Thyroid gland (tissue), 4 donors: ENCODE measurements at places on chromosomes 1 and 21.
A peak's percentile ranks its signal among the peaks of the same experiment; 100 is the strongest.

DNA sequence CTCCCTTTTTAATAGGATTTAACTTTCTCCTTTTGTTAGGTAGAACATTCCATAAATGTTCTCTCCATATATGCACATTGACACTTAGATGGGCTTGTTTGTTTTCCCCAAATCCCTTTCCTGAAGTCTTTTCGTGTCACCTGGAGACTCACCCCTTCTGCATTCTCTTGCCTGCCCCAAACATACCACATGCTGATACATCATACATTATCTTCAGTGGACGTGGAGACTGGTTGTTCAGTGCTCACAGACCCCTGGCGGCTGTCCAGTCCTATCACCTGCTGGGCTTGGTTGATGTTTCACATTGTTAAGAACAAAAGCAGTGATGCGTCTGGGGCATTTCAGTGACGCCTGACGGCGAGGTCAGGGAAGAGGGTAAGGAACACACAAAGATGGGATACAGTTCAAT is 22.2 kb downstream of the FMOD start:
- peak; percentile 89 for DNase-seq

- DNase-seq: peak; percentile 82
These were observed 245.2 kb downstream of the TRABD2B start for GRCh38 chr1:47751996-47752451.

DNA sequence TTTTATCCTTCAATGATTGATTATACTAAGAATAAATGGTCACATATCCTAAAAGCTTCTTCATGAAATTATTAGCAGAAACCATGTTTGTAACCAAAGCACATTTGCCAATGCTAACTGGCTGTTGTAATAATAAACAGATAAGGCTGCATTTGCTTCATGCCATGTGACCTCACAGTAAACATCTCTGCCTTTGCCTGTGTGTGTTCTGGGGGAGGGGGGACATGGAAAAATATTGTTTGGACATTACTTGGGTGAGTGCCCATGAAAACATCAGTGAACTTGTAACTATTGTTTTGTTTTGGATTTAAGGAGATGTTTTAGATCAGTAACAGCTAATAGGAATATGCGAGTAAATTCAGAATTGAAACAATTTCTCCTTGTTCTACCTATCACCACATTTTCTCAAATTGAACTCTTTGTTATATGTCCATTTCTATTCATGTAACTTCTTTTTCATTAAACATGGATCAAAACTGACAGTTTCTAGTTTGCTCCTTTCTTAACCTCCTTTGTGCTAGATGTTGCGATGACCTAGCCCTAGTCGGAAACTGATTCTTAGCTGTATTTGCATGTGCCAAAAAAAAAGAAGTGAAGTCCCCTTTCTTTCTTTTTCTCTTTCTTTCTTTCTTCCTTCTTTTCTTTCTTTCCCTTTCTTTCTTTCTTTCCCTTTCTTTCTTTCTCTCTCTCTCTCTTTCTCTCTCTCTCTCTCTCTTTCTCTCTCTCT is 45.1 kb downstream of the MAP3K7CL start:
- no peak for DNase-seq

GRCh38 chr1:95004013-95004412 is 68.7 kb downstream of the ALG14 start:
- DNase-seq: no peak

DNA sequence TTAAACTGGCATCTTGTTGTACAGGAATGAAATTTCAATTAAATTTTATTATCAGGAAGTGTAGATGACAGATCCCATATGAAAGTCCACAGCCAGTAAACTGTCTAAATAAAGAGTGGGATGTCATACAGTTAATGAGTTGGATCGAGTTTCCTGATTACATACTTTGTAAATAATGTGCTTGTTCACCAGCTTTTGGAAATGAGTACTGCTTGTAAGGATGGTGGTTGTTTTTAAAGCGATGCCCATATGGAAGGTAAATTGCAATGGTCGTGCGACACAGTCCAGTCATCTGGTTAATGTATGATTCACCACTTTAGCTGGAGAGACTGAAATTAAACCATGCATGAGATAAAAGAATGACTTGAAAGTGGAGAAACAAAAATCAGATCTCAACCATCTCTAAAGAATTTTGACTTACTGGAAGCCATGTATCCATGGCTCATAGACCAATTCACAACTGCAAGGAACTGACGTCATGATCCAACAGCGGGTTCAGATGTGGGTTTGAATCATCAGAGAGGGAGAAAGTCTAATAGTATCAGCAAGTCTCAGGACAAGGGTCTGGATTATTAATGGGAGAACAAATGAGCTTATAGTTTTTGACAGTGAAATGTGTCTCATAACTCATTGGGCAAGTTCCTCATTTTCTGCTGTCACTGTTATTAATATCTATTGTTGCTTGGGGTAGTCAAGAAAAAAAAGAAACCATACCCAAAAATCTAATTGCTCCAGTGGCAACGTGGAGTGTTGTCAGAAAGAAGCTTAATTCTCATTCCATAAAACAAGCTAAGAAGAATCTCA is 49.0 kb downstream of the MAP10 start:
- no peak for DNase-seq

DNA sequence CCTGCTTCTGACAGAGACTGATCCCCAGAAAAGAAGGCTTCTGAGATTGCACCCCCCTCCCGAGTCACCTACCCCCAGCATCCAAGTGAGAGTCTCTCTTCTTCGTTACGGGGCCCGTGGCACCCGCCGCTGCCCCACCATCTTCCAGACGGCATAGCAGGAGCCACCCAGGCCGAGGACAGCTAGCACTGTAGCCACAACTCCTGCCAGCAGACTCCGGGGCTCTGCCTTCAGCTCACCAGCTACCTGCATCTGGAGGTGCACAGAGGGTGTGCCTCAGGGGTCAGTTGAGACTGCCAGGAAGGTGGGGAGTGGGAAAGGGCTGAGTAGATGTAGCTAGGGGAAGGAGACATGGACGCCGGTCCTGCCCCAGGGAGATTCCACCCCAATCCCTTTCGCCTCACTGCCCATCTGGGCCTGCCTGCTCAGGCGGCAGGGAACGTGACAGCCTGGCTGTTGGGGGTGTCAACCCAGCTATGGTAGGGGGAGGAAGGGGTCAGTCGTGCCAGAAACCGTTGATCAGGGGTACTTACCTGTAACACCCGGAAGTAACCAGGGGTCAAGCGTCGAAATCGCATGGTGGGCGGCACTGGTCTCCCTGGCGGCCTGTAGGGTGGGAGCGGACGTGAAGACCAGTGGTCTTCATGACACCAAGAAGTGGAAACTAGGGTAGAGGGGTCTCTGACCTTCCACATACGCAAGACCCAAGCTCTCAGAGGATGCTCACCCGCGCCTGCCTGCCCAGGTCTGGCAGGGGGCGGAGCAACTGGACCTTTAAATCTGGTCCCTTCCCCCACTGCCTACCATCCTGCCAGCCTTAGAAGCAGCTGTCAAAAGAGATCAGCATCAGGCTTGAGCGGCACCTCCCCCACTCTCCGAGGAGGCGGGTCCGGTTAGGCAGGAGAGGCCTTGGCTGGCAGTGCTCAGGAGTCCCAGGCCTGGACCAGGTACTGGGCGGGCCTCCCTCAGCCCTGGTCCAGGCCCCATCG is at the start of gene ZNF593OS:
Gene ZNF593OS (minus strand): TSS at position 749 of the 989 bp plus-strand sequence. CDS start 171 bp downstream, at position 578.
- DNase-seq: no peak

DNA sequence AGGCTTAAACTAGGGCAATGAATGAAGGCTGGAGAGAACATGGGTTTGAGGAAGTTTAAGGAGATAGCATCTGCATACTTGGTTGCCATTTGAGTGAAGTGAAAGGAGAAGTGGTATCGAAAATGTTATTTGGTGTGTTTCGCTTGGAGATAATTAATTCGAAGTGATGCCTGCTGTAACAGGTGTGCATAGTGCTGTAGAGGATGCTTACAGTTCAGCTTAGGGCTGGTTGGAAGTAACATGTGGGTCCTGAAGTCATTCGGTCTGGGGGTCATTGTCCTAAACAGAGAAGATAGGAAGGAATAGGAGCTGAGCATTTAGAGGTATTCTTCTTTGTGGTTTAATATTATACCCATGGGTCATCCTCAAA is 301 bp upstream of the NUDT17 start:
- DNase-seq: no peak
